ENCODE measurements at places on chromosomes 3 and 15.

DNA sequence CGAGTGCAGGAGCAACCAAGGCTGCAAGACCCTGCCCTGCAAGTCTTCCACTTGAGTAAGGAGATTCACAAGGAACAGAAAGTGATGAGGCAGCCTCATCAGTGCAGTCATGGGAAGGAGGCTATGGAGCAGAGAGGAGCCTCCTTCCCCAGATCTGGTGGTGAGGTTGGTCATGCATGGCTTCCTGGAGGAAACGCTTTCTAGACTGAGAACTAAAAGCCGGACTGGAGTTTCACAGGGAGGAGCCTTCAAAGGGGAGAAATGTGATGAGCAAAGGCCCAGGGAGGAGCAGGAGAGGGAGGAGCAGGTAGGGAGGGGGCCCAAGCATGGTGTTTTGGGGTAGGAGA lies 139.9 kb downstream of the SRGAP3 start:
- DNase-seq = no peak

DNA sequence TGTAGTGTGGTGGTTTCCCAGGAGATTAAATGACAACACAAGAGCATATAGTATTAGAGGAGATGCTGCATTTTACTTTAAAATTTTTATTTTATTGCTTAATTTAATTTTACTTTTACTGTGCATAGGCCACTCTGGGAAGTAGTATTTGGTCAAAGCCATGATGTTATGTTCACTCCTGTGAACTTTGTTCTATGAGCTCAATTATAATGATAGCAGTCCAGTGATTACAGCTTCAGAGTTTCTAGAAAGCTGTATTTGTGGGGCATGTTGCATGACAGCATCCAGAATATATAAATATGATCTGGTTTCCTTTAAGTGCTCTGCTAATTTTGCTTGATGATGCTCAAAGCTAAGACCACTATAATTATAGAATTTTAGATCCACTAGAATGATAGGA lies 338.6 kb downstream of the NSUN3 start:
- no peak for DNase-seq

- no peak for DNase-seq
Observed at GRCh38 chr15:56950979-56951378, 32.5 kb downstream of the TCF12 start.

DNA sequence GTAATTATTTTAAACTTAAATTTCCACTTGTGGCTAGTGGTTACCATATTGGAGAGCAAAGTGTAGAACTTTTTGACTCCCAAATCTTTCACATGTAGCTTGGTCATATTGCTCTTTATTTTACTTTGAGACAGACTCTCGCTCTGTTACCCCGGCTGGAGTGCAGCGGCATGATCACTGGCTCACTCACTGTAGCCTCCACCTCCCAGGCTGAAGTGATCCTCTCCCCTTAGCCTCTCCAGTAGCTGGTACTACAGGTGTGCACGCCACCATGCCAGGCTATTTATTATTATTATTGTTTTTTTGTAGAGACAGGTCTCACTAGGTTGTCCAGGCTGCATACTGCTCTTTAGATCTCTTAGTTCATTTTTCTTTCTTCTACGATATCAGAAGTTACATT lies 3.9 kb downstream of the FNDC3B start:
- no peak for DNase-seq

GRCh38 chr15:68572309-68572708 lies 6.5 kb upstream of the CORO2B start:
- DNase-seq = no peak

GRCh38 chr3:128075522-128076482 lies 23.6 kb downstream of the SEC61A1 start:
- no peak for DNase-seq

Data from NCI-H748 treated with DMSO at 0.1 percent for 48 hours (cell line).